Activated CD8-positive, alpha-beta memory T cell treated with anti-CD3 and anti-CD28 coated beads for 4 hours (primary cell): ENCODE measurements at places on chromosomes 2 and 18.

- DNase-seq, result no peak
Measured at GRCh38 chr2:203185864-203186263, 53.0 kb upstream of the CYP20A1 start.

DNA sequence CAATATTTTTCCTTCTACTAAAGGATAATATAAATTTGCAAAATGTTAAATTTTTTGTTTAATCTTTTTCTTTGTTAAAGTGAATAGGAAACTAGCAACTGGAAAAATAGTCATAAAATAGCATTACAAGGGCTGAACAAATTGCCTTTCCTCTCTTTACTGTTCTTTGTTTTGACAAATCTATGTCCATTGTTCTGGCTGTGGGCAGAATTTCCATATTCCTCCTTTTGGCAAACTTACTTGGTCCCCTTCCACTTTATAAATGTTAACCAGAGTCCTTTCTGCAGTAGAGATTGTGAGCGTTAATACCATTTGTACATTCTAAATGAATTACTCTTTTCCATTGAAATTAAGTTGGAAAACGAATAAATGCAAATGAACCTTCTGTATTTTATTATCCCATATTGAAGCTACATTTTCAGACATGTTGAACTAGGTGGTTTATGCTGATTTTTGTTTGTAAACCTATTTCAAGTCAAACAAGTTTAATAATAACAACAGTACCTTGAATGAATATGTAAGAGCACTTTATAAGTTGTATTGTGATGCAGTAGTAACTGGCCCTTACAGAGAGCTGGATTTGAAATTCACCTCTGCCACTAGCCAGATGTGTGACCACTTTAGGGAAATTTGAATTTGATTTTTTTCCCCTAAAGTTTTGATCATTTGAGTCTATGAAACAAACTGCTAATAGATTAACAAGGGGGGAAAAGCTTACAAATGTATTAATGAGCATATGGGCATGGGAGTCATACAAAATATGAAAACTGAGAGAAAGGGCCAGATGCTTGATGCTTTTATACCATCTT is 3.3 kb downstream of the RNF125 start:
- DNase-seq, result no peak

GRCh38 chr2:104787298-104788065 is 66.4 kb upstream of the POU3F3 start:
- no peak for DNase-seq

GRCh38 chr2:138121666-138122661 is 157.7 kb downstream of the HNMT start:
- DNase-seq, result no peak
